ENCODE measurements at places on chromosomes 12 and 14. TPM values are rescaled to one million over a fixed set of nuclear protein-coding genes. Genes with fewer than 3 reads are reported as not detected.

MSRB3 gene
- total RNA-seq = 1.6 TPM

ARMH4 gene
- 0.96 TPM for total RNA-seq

TAMALIN gene
- 5.5 TPM for total RNA-seq

KERA gene
- total RNA-seq = not detected

HOXC6 gene
- total RNA-seq = not detected

CLEC9A gene
- not detected for total RNA-seq

IFNG gene
- total RNA-seq = 0.63 TPM

MIPOL1 gene
- total RNA-seq = 2.8 TPM

KRT71 gene
- not detected for total RNA-seq

MYF6 gene
- total RNA-seq = not detected

PRKAB1 gene
- total RNA-seq = 13.0 TPM

ANKRD33 gene
- total RNA-seq = not detected

HOXC10 gene
- total RNA-seq = 0.33 TPM

CIDEB gene
- total RNA-seq = 216 TPM

RNF212B gene
- not detected for total RNA-seq

M6PR gene
- total RNA-seq = 40.4 TPM

THAP2 gene
- total RNA-seq = 1.4 TPM

C3AR1 gene
- 2.3 TPM for total RNA-seq

LBHD2 gene
- total RNA-seq = not detected

PELI2 gene
- total RNA-seq = 1.1 TPM

AQP2 gene
- not detected for total RNA-seq

All from left lobe of liver (tissue), 2 donors.